Renal cortical epithelial cell (primary cell): ENCODE measurements at places on chromosomes 11 and 22. TPM values are rescaled to one million over a fixed set of nuclear protein-coding genes. Genes with fewer than 3 reads are reported as not detected.

The CEND1 gene
- total RNA-seq: 0.60 TPM in 1 of 2 replicates, not detected in the other

- no peak for DNase-seq
Observed at GRCh38 chr11:74257959-74258553, 53.4 kb downstream of the P4HA3 start.

- peak; percentile 31 for DNase-seq
Observed at GRCh38 chr22:17913801-17914347, 110.5 kb downstream of the MICAL3 start.

- peak; percentile 86 for DNase-seq
Observed at GRCh38 chr11:77559686-77560401, 29.9 kb upstream of the AQP11 start.

DNA sequence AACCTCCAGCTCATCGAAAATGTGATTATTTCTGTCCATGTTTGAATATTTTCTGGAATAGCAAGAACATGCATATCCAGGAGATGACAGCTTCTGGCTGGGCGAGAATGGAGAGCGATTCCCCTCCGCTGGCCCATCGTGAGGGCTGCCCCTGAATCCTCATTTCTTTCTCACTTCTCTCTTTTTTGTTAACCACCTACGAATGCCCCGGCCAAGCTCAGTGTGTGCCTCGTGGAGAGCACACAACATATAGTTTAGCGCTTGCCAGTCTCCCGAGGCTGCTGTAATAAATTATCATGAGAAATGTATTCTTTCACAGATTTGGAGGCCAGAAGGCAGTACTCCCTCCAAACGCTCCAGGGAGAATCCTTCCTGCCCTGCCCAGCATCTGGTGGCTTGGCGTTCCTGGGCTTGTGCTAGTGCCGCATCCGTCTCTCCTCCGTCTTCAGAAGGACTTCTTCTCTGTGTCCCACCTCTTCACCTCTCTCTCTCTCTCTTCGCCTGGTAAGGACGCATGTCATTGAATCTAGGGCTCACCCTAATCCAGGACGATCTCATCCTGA lies 1306.0 kb downstream of the TBC1D22A start:
- DNase-seq: no peak

The ZNF215 gene
- total RNA-seq: 5.4 TPM in 2 replicates

GRCh38 chr11:130465263-130465662 lies 16.8 kb downstream of the ADAMTS15 start:
- DNase-seq: peak; percentile 78

The ADORA2A gene
- 0.17 and 0.80 TPM in 2 replicates for total RNA-seq

The KRTAP5-9 gene
- not detected in 2 replicates for total RNA-seq

DNA sequence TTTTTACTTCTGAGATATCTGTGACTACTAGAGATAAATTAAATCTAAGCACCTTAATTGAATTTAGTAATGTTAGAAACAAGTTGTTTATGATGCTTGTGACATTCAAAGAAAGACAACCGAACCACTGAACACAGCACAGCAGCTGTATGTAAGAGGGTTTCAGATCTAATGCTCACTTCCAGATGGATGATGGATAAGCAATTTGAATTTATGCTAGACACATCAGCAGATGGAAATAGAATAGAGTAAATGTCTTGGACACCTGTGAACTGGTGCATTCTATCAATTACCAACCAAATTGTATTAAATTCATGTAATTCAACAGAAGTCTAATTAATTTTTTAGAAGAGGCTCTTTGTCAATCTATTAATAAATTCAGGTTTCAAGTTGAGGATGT lies 306.3 kb downstream of the CNTN5 start:
- no peak for DNase-seq
